ENCODE measurements at places on chromosomes 11 and 22.
A peak's percentile ranks its signal among the peaks of the same experiment; 100 is the strongest.

DNA sequence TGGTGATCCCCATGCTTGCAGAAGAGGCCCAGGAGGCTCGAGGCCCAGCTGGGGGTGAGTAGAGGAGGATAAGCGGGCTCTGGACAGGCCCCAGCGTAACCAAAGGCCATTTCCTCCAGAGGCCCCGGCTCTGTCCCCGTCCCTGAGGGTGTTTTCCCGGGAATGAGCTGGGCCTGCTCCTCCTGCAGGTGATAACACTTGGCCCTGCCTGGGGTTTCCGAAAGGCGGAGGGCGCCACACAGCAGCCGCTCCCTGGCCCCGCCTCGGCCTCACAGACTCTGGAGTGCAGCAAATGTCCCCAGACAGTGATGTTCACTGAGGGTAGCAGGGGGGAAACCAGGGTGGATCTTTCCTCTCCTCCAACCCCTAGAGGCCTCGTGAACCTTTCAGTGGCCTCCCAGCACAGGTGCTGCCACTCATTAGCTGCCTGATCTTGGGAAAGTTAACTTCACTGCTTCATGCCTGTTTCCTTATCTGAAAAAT lies 10.5 kb upstream of the MGAT3 start:
- DNase-seq, result no peak

GRCh38 chr11:43542750-43543712 lies 137.5 kb upstream of the HSD17B12 start:
- DNase-seq, result no peak

- no peak for DNase-seq
These were observed 154.9 kb downstream of the MPPED1 start for GRCh38 chr22:43566561-43567332.

- DNase-seq, result no peak
These were observed 66.5 kb downstream of the ARHGAP42 start for GRCh38 chr11:100753571-100753970.

- DNase-seq, result no peak
These were observed 20.0 kb downstream of the CRKL start for GRCh38 chr22:20937031-20937793.

DNA sequence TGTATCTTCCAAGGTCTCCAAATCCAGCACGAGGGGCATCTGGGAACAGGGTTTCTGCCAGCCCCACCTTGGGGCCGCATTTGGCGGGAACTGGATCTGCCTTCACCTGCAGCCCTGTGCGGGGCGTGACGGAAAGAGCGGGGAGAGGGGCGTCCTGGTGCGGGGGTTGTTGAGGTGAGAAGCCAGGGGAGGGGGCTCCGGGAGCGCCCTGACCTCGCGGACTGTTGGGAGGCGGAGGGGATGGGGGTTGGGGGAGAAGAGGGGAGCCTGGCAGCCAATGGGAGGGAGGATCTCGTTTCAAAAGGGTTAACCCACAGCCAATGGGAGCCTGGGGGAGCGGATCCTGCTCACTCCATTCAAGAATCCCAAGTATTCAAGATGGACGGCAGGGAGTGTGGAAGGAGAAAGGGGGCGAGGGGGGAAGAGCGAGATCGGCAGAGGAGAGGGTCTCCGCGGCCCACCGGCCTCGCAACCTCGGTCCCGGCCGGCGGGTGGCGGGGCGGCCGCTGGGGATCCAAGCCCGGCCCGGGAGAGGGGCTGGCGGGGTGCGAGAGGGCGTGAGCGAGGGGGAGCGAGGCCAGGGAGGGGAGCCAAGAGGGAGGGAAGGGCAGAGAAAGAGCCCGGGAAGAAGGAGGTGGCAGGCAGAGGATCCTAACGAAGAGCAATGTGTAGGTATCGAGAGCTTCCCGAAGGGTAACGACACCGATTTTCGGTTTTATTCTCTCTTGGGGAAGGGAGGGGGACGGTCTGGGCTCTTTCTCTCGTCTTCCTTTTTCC lies 11.5 kb downstream of the YPEL4 start:
- DNase-seq, result peak; percentile 77

DNA sequence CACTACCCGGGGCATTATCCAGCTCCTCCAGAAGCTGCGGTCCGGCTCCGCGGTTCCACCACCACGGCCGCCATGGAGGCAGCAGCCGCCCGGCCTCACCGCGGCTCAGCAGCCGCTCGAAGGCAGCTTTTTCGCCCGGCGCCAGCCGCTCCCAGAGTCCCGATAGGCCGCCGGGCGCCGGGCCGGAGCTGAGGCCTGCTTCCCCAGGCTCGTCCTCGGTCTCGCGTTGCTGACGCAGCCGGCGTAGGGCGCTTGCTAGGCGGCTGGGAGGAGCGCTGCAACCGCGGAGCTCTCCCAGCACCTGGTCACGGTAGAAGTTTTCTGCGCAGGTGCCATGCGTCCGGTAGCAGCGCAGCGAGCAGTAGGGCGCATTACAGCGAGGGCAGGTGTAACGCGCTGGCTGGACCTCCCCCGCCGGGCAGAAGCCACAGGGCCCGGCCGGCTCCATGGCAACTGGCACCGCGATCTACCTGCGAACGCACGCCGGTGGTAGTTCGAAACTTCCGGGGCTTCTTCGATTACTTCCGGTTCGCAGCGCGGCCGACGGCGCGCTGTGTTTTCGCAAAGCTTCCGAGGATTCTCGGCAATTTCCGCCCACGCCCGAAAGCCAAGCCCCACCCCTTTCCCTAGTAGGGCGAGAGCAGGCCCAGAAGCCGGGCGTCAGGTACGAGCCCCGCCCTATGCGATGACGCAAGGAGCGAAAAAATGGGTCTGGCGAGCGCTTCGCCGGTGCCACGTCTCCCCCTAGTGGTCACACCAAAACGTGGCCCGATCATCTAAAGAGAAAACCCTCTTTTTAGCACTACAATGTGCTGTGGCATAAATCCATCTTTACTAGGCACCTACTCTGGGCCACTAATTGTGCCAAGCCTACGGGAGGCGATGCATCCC lies at the start of gene ZNHIT2:
ZNHIT2 (minus strand) TSS at position 496 of the 891 bp plus-strand sequence; CDS start at position 448, 48 bp downstream.
- peak; percentile 98 for DNase-seq

DNA sequence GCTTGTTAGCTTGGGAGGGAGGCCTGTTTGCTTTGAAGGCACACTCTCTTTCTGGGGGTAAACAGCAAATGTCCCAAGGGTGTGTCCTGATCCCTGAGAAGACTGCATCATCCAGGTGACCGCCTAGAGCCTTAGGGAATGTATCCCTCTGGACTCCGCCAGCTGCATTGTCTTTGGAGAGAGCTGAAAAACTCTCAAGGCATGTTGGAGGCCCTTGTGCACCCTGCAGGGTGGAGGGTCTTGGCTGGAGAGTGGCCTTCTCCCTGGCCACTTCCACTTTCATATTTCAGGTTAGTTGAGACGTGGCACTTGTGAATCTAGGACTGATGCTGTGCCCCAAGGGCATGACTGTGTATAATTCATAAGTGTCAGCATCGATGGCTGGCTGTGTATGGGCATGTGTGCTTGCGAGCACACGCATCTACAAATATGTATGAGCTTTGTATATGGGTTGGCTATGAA lies 70.6 kb downstream of the ZBTB16 start:
- DNase-seq, result no peak

DNA sequence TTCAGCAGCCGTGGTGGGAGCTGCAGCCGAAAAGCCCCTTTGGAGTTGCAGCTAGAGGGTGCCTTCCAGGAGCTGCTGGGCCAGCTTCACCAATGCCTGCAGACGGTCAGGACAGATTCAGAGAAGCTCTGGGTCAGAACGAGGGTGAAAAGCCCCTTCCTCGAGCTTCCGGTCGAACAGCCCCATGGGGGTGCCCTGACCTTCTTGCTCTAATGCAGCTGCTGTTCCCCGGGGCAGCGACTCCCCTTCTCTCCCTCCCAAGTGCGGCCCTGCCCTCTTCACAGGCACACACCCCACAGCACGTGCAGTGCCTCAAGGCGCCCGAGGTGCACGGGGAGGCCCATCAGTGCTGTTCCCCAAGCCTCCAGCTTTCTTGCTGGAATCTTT lies 9.6 kb upstream of the IFITM3 start:
- no peak for DNase-seq

- no peak for DNase-seq
These were observed 452.7 kb upstream of the CNTN5 start for GRCh38 chr11:98568013-98568412.

GRCh38 chr11:47204637-47204989 lies 10.2 kb upstream of the DDB2 start:
- DNase-seq, result no peak

DNA sequence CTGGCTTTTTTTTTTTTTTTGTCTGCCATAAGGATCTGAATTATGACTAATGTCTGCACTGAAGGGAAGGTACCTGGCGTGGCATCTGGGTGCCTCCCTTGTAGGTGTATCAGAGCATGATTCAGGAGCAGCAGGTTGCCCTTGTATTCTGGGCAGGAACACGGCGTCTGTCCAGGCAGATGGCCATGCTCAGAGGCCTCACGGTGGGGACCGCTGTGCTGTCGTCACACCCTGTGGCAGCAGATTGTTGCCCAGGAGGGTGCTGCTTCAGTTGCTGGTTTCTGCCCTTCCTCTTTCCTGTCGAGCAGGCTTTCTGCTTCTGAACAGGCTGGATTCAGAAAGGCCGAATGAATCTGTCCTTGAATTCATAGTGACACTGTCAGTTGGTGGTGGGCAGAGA lies 11.0 kb downstream of the ZNRF3 start:
- DNase-seq, result no peak

GRCh38 chr11:99614352-99614751 lies 593.6 kb downstream of the CNTN5 start:
- DNase-seq, result no peak

- peak; percentile 26 for DNase-seq
These were observed 1243.0 kb upstream of the RAG2 start for GRCh38 chr11:37841016-37841415.

- DNase-seq, result peak; percentile 58
These were observed 9.4 kb downstream of the IGSF9B start for GRCh38 chr11:133947321-133947756.

DNA sequence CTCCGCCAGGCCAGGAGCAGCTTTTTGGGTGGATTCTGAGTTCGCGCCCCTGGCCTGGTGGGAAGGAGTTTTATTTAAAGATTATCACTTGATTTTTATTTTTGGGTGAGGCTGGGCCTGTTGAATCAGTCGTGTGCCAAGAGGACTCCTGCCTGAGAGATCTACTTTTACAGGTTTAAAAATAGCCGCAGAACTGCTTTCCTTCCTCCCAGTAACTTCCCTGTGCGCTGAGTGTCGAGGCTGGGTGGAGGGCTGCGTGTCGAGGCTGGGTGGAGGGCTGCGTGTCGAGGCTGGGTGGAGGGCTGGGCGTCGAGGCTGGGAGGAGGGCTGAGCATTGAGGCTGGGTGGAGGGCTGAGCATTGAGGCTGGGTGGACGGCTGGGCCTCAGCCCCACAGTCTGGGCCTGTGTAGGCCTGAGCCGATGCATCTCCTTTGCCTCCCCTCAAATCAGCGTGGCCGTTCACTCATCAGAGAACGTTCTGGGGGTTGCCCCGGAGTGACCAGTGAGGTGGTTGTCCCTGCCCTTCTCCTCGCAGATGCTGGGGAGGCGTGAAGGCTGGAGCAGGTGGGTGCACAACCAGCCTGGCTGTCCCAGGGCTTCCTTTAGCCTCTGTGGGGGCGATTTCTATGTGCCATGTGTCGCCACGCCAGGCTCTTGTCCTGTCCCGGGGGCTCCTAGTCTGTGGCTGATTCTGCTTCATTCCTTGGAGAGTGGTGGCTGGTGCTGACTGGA lies 30.1 kb downstream of the GRAMD4 start:
- no peak for DNase-seq

GRCh38 chr11:75182664-75183063 lies 31.8 kb downstream of the SLCO2B1 start:
- no peak for DNase-seq

DNA sequence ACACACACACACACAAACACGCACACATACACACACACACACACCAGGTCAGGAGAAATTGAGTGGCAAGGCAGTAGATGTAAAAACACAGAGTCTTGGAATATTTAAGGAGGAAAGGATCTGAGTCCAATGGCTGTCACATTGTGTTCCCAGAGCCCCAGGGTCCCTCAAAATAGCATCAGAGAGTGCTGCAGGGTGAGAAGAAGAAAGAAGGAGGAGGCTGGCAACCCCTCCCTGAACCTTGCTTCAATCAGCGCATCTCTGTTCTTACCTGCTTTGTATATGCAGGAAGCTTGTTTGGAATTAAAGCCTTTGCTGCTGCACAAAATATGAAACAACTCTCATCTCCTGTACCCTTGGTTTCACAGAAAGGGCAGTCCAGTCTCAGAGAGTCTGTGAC lies 406.5 kb downstream of the MIAT start:
- no peak for DNase-seq

DNA sequence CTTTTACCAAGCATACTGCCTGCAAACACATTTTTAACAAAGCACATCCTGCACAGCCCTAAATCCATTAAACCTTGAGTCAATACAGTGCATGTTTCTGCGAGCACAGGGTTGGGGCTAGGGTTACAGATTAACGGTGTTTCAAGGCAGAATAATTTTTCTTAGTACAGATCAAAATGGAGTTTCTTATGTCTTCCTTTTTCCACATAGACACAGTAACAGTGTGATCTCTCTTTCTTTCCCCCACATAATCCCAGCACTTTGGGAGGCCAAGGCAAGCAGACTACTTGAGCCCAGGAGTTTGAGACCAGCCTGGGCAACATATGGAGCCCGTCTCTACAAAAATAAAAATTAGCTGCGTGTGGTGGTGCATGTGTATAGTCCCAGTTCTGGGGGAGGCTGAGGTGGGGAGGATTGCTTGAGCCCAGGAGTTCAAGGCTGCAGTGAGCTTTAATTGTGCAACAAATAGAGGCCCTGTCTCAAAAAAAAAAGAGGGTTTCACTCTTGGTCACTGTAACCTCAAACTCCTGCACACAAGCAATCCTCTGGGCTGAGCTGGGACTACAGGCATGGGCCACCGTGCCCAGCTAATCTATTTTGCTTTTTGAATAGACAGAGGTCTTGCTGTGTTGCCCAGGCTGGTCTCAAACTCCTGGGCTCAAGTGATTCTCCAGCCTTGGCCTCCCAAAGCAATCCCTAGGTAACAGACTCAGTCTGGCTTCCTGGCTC lies 19.7 kb upstream of the SLC3A2 start:
- DNase-seq, result no peak

- DNase-seq, result no peak
These were observed 68.6 kb upstream of the ATXN10 start for GRCh38 chr22:45602824-45603595.

DNA sequence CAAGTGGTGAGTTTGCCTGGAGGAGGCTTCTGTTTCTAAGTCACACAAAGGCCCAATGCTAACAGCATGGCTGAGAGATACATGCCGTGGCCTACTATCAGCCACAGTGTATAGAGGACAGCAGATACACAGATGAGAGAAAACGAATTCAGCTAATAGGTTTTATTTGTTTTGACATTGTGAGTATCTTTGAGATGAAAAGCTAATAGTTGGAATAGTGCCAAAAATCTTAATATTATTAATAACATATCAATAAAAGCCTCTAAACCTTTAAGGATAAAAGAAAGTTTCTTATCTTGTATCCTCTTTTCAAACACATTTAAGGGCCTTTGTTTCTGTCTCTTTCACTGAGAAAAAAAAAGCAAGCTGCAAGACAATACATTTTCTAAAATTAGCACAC lies 30.5 kb upstream of the OLFML1 start:
- no peak for DNase-seq

DNA sequence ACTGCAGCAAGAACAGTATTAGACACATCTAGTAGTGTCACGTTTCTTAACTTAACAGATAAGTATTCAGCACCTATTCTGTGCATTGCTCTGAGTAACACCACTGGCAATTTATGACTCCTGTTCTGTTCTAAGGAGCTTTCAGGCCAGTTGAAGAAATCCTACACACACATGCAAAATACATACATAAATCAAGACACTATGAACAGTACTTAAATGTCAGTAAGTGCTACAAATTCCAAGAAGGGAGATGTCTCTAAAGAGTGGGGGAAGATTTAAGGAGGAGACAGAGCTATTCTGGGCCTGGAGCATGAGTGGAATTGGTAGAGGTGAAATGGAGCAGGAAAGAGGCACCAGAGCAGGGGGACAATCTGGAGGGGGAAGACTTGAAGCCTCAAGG lies 46.2 kb upstream of the CLMP start:
- DNase-seq, result no peak

GRCh38 chr11:2387266-2387987 lies 10.3 kb downstream of the CD81 start:
- DNase-seq, result peak; percentile 38
